Caki2 (cell line): ENCODE measurements at places on chromosomes 7 and 10. TPM values are rescaled to one million over a fixed set of nuclear protein-coding genes. Genes with fewer than 3 reads are reported as not detected.

GRCh38 chr10:119753309-119753708 lies 27.5 kb downstream of the INPP5F start:
- no peak for DNase-seq

DNA sequence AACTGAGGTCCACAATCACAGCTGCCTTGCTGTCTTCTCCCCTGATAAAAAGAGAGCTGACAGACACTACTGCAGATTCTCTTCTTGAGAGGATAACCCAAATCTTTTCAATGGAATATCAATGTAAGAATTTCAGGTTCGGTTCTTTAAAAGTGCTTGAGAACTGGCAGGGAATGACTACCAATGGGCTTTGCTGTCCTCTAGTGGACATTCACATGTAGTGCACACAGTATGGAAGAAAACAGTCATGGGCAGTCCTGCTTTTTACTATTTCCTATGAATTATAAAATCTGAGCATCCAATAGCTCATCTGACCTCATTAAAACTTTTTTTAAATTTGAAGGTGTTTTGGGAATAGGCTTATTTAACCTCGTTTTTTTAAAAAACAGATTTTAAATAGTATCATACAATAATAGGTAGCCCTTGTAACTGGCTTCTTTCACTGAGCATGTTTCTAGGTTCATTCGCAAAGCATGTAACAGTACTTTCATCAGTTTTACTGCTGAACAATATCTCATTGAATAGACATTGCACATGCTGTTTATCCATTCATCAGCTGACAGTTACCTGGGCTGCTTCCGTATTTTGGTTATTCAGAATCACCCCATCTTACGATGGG lies 18.3 kb downstream of the FZD9 start:
- peak; percentile 22 for DNase-seq

GRCh38 chr7:28005075-28005846 lies 175.3 kb downstream of the JAZF1 start:
- no peak for DNase-seq

DNA sequence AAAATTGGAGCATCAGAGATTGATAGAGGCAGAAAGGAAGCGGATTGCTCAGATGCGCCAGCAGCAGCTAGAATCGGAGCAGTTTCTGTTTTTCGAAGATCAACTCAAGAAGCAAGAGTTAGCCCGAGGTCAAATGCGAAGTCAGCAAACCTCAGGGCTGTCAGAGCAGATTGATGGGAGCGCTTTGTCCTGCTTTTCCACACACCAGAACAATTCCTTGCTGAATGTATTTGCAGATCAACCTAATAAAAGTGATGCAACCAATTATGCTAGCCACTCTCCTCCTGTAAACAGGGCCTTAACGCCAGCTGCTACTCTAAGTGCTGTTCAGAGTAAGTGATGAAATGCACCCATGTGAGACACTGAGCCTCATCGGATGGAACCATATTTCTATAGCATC lies 33.1 kb downstream of the STAMBPL1 start:
- DNase-seq = no peak

DNA sequence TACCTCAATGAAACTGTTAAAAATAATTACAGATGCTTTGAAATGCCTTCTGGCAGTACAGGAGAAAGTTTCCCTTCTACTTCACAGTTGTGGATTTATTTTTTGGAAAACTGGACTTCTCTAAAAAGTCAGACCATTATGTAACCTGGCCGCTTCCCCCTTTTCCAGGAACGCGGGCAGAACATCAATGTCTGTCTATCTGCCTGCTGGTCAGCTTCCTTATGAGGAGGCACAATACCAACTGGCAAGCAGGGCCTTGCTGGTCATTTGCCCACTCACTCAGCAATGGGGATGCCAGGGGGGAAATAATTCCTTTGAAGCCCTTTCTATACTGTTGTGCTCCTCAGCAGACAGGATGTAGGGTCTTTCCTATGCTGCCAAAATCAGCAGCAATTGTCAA lies 22.5 kb upstream of the ADRB1 start:
- no peak for DNase-seq

GRCh38 chr7:91949221-91950009 lies 8.8 kb downstream of the AKAP9 start:
- no peak for DNase-seq

DNA sequence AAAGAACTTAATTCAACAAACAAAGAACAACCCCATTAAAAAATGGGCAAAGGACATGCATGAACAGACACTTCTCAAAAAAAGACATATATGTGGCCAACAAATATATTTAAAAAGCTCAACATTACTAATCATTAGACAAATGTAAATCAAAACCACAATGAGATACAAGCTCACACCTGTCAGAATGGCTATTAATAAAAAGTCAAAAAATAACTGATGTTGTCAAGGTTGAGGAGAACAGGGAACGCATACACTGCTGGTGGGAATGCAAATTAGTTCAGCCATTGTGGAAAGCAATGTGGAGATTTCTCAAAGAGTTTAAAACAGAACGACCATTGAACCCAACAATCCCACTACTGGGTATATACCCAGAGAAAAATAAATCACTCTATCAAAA lies 19.1 kb downstream of the ZFAND4 start:
- no peak for DNase-seq

- DNase-seq = no peak
Measured at GRCh38 chr7:111855842-111856227, 293.5 kb upstream of the IMMP2L start.

- no peak for DNase-seq
Measured at GRCh38 chr10:113096128-113096996, 146.3 kb downstream of the TCF7L2 start.

DNA sequence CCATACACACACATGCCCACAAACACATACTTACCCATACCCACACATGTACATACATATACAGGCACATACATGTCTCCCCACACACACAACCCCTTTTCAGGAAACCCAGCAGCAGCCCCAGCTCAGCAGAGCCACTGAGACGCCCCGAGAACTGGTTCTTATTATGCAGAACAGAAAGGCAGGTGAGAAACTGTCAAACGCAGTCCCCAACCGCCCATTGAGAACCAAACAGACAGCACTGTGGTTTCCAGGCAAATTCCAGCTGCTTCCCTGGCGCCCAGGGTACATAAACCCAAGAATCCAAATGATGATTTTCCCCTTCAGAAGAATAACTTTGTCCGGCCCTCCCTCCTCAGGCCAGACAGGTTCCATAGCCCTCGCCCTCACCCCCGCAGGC lies 366.6 kb upstream of the ZMIZ1 start:
- DNase-seq = no peak

DNA sequence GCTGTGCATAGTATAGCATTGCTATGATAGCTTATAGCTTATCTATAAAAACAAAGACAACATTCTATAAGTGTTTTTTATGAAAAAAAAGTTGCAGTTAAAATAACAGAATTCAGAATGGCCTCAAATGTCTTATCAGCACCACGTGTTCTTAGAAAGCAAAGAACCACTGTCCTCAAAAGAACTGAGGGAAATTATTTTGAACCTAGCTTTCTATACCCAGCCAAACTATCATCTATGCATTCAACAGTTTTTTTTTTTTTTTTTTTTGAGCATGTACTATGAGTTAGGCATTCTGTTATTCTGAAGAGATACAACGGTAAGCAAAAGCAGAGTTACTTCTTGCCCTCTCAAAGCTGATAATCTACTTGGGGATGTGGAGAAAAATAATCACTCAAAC lies 247.8 kb downstream of the CREB5 start:
- no peak for DNase-seq

DNA sequence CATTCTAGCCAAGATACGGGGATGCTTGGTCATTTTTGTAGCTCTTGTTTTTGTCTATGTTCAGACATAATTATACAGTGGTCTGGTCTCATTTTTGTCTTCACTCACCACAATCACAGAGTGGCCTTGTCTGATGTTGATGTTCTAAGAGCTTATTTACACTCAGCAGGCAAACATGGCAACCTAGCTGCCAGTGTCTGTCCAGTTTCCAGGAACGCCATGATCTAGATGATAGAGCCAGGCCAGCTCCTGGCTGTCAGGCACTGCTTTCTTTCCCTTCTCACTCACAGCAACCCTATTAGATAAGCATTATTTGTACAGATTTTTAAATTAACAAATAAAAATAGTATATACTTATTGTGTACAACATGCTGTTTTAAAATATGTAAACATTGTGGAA lies 98.6 kb upstream of the PHF14 start:
- no peak for DNase-seq

The MXI1 gene
- total RNA-seq = 20.6 and 31.8 TPM in 2 replicates

The PAPOLB gene
- total RNA-seq = not detected in 2 replicates

The IL6 gene
- 2.0 and 6.4 TPM in 2 replicates for total RNA-seq

The ABLIM1 gene
- 2.2 and 2.6 TPM in 2 replicates for total RNA-seq

The APBB1IP gene
- total RNA-seq = 5.8 and 7.4 TPM in 2 replicates

The GDF2 gene
- total RNA-seq = not detected in 2 replicates

The TECPR1 gene
- total RNA-seq = 1.6 and 7.7 TPM in 2 replicates

The FFAR4 gene
- total RNA-seq = not detected in 2 replicates

The ASZ1 gene
- total RNA-seq = not detected in 2 replicates

The AKR1C3 gene
- total RNA-seq = 3,253 and 3,825 TPM in 2 replicates

The SRRM3 gene
- total RNA-seq = 1.1 and 1.3 TPM in 2 replicates
